ENCODE measurements at places on chromosomes 6 and 20.

GRCh38 chr6:6515691-6516607 lies 72.6 kb upstream of the LY86 start:
- peak; percentile 70 for DNase-seq

GRCh38 chr20:540391-541201 lies 3.0 kb downstream of the CSNK2A1 start:
- no peak for DNase-seq

DNA sequence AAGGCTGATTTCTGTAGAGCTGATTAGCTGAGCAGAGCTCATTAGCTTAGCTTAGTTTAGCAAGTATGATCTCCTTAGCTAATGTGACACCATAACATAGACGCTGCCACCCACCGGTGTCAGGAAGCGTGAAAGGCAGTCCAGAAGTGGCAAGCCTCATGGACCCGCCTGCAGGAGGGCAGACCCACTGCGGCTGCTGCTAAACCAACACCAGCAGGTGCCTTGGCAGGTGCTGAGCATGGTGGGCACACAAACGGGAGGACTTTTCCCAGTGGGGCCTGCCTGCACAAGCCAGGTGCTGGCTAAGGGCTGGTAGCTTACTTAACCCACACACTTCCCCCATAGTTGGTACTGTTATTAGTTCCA lies 22.7 kb downstream of the ZDHHC14 start:
- DNase-seq: no peak

DNA sequence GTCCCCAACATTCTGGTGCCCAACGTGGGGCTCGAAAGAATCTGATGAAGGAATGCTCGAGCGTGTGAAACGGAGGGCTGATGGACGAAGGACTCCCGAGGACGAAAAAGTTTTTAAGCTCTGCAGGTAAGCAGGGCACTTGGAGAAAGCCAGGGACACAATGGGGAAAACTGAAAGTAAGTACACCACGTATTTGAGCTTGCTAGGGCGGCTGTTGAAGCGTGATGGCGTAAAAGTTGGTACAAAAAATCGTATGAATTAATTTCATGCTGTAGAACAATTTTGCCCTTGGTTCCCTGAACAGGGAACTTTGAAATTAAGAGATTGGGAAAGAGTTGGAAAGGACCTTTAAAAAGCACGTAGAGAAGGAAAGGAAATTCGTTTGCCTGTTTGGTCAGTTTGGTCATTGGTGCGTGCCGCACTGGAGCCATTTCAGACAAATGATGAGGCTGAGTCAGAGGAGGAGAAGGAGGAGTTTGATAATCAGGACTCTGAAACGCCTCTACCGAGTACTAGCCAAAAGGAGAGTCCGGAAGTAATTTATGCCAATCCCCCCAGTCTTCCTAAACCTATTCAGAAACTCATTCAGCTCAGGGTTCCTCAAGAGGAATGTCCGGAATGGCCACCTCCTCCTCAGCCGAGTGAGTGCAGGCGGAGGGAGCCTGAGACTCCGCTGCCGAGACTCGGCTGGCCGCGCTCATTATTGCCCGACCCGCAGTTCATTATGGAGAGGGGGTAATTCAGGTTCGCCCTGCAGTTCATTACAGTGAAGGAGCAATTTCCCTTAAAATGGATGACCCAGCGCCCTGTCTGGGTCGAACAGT lies 59.2 kb upstream of the PRSS16 start:
- DNase-seq: peak; percentile 25

GRCh38 chr20:16434062-16434664 lies 139.1 kb downstream of the KIF16B start:
- peak; percentile 3 for DNase-seq

DNA sequence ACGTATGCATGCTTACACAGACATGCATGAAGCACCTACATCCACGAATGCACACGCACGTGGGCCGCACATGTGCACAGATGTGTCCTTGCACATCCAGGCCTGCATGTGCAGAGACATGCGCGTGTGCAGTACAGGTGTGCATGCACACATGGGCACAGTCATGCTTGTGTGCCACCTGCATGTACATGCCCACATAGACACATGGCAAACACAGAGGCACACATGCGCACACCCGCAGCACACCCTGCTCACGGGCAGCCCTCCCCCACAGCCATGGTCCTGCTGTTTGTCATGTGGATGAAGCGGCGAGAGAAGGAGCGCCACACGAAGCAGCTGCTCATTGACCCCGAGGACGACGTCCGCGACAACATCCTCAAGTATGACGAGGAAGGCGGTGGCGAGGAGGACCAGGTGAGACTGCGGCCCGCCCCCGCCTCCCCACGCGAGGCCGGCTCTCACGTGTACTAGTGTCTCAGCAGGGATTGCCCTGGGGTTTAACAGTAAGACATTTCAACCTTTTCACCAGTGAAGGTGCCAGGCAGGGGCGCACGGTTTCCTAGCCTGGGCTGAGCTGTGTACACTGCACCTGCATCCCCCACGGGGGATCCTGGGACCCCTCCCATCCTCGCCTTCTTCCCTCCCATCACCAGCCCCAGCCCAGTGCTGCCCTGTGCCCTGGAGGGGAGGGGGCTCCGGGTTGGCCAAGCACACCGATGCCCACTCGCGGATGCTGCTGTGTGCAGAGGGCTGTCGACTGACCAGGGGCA lies 132.8 kb downstream of the TAF4 start:
- no peak for DNase-seq

DNA sequence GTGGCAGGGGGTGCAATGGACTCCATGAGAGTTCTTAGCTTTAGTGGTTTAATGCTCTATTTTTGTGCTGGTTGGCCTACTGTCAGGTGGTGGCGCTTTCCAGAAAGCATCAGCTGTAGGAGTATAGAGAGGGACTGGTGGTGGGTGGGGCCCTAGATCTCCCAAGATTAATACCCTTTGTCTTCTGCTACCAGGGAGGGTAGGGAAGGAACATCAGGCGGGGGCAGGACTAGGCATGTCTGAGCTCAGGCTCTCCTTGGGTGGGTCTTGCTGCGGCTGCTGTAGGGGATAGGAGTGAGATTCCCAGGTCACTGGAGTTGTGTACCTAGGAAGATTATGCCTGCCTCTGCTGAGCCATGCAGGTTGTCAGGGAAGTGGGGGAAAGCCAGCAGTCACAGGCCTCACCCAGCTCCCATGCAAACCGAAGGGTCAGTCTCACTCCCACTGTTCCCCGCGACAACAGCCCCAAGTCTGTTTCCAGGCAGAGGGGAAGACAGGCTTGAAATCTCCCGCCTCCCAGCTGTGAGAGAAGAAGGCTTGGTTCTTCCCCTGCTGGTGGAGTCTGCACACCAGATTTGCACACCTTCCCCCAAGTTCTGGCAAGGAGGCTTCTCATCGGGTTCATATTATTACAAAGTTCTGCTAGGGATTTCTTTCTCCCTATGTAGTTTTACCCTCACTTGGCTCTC lies 46.7 kb upstream of the PKIB start:
- DNase-seq: no peak

DNA sequence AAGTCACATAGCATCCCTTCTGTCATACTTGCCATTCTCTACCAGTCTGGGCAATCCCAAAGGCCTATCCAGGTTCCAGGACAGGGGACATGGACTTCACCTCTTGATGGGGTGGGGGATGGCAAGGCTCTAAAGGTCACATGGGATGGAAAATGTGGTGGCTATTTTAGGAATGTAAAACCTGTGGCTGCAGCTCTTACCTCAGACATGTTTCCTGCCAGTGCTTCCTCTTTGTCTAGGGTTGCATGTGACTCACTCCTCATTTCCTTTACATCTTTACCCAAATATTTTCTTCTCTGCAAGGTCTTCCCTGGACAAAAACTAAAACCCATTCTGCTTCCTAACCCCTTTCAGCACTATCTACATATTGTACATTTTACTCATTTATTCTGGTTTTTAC lies 135.7 kb downstream of the BTBD3 start:
- DNase-seq: no peak

DNA sequence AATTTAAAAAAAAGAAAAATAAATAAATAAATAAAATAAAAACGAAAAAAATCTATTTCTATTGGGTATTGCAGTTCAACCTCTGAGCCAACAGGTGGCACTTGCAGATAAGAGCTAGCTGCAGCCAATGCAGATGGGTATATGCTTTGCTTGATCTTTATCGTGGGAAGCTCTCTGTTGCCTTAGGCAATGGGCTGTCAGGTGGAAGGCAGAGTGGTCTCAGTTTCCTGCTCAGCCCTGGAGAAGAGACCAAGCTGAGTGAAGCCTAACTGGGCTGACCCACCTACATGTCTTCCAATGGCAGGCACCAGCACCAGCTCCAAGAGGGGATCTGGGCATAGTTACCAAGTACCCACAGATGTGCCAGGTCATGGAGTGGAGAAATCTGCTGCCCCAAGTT lies 95.0 kb downstream of the AK9 start:
- no peak for DNase-seq

- DNase-seq: no peak
Measured at GRCh38 chr6:146700078-146700686, 101.4 kb downstream of the ADGB start.

DNA sequence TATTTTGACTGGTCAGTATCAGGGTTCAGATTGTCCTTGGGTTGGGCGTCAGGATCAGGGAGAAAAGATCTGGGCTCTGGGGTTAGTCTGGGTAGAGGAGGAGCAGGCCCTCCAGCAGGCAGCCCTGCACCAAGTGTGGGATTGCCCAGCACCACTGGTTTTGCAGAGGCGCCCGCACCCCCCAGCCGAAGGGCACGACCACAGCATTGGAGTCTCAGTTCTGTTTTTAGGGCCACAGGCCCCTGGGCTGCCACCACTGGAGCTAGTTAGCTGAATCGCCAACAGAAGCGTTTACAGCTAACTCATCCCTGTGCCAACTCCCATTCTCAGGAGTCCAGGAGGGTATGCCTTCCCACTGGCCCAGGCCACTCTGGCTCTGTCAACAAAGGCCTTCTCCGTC lies 84.2 kb downstream of the TCP11 start:
- DNase-seq: no peak

DNA sequence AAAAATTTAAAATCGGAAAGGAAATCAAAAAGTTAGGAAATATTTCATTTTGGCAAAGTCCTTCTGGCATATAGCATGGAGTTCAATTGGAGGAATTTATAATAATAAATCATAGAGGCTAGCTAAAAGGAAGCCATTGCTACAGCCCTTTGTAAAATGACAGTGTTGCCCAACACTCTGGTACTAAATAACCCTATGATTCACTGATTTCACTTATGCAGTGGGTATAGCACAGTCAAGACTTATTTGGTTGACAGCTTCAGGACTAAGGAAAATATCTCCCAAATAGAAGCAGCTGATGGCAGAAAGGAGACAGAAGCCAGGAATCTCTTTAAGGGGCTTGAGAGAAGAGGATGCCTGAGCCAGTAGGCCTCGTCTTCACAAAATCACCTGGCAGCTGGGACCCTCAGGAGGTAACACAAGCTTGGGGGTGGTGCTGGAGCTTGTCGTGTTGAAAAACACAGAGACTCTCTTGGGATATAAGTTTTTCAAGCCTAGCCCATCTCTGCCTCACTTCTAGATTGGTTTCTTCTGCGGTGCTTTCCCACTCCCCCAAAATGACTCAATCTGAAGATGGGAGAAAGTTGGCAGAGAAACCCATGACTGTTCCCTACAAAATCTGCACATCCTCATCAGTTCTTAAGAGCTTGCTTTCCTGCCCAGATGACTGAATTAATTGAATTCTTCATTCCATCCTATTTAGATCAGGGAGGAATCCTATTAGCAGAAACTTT lies 38.4 kb upstream of the EYA4 start:
- DNase-seq: no peak

DNA sequence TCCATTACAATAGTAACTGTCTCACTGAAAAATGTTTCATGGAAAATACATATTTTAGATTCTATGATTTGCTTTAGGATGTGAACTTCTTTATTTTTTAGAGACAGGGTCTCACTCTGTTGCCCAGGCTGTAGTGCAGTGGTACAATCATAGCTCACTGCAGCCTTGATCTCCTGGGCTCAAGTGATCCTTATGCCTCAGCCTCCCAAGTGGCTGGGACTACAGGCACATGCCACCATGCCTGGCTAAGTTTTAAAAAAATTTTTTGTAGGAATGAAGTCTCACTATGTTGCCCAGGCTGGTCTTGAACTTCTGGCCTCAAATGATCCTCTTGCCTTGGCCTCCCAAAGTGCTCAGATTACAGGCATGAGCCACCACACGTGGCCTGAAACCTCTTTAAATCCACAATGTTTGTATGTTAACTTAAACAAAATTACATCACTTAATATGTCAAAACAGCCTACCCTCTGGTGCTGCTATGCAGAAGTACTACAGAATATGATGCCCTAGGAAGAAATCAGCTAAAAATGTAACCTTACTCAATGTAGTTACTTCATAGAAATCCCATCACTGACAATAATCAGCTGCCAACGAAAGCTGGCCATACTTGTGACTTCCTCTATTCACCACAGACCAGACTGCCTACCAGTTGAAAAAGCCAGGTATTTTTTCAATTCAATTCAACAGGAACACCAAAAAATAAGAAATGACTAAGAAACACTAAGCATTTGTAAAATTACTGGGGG lies 17.6 kb downstream of the EEF1A1 start:
- DNase-seq: no peak

DNA sequence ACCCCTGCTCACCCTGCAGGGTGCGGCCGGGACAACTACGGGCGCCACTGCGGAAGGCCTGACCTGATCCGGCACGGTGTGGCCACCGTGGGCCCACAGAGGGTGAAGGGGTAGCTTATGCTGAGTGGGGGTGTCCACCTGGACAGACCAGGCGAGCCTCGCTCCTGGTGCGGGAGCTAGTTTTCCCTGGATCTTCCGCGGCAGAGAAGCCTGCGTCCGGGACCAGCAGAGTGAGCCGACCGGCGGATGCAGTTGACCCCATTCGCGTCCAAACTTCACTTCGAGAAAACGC lies 38.2 kb downstream of the NCR2 start:
- DNase-seq: no peak

GRCh38 chr6:17416806-17417205 lies 23.4 kb downstream of the CAP2 start:
- no peak for DNase-seq

GRCh38 chr6:35253249-35253648 lies 6.3 kb upstream of the ZNF76 start:
- no peak for DNase-seq

DNA sequence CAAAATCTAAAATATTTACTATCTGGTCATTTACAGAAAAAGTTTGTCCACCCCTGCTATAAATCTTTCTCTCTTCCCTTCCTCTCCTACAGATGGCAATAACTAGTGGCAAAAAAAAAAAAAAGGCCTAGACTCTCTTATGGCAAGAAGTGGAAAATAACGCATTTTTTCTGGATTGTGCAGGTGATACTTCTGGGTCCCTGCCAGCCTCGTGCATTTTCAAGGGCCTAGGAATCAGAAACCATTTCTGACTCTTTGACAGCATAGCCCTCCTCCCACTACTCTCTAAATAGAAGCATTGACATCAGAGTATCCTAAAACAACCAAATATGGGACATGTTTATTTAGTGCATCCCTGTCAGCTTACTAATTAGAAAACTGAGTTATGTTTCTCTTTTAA lies 251.0 kb downstream of the KHDC1L start:
- DNase-seq: no peak

GRCh38 chr6:105058316-105058715 lies 101.4 kb downstream of the LIN28B start:
- no peak for DNase-seq

- no peak for DNase-seq
Measured at GRCh38 chr6:34866509-34866908, 21.3 kb downstream of the TAF11 start.

GRCh38 chr6:109073344-109074132 lies 21.1 kb downstream of the SESN1 start:
- DNase-seq: peak; percentile 65
